ENCODE measurements at places on chromosomes 6 and 20.

GRCh38 chr6:81750681-81751387 is 1.6 kb downstream of the TENT5A start:
- DNase-seq, result no peak

DNA sequence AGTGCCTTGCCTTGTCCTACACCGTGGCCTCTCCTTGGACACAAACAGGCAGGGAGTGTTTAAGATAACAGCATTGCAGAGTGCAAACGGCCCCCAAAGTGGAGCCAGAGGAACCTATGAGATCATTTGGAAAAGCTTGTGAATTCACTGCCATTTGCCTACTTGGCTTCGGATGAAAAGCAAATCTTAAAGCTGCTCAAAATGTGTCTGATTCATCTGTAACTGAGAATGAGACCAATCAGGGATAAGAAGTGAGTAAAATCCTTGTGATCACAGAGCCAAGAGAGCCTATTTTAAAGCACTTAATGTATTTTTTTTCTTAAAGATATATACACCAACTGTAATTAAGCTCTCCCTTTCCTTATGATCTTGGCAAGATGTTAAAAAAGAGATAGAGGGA is 65.7 kb upstream of the BACH2 start:
- DNase-seq, result no peak

DNA sequence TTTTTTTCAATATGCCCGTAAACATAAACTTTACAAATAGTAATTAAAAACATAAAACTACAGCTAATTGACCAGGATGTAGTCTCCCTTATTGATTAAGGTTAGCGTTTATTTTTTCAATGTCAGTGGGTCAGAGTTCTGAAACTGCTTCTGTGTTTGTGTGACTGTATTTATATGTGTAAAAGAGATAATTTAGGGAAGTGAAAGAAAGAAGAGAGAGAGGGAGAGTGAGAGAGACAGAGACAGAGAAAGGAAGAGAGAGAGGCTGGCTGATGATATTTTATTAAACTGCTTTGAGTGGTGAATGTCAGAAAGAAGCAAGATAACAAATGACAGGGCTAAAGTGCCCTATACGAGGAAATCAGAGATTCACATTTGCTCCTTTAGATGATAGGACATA is 266.1 kb upstream of the PTCHD4 start:
- DNase-seq, result no peak

GRCh38 chr6:93120154-93120742 is 299.1 kb downstream of the EPHA7 start:
- DNase-seq, result no peak

- no peak for DNase-seq
Observed at GRCh38 chr20:9422321-9423057, 91.9 kb upstream of the LAMP5 start.

GRCh38 chr6:143451531-143451930 is 926 bp downstream of the PEX3 start:
- no peak for DNase-seq

DNA sequence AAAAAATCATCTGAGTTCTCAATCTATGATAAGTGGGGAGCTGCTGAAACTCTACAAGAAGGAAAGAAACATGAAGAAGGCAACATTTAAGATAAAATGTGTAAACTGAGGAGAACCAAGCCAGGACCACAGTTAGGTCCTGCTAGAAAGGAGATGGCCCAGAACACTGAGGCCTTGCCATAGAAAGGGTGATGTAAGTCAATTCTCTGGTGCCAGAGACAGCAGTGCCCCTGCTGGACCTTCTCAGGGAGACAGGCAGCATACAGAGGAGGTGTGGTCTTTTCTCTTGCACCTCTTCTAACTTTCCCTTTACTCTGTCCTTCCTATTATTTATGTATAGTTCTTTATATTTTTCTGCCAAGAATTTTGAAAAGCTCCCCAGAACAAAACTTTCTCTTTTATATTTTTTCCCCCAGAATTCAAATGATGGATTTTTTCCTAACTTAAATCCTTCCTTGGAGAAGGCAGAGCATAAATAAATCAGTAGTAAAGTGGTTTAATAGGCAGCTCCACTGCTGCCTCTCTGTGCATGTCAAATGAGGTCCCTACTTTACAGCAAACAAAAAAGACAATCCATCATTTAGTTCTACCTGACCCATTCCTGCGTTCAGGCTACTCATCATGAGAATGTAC is 9.0 kb downstream of the UQCC2 start:
- peak; percentile 43 for DNase-seq

GRCh38 chr20:15702161-15702560 is 871.1 kb downstream of the KIF16B start:
- DNase-seq, result no peak
